Esophagus mucosa (tissue), 1 donor: ENCODE measurements at places on chromosomes 11 and 22. TPM values are rescaled to one million over a fixed set of nuclear protein-coding genes. Genes with fewer than 3 reads are reported as not detected.

OR52H1 gene
- not detected for total RNA-seq

- no peak for ATAC-seq
Observed at GRCh38 chr11:73012121-73012863, 129.8 kb downstream of the FCHSD2 start.

FAM111B gene
- total RNA-seq: 9.6 TPM

CRYBB3 gene
- 0.64 TPM for total RNA-seq

GRCh38 chr22:24812950-24813775 lies 7.2 kb downstream of the SGSM1 start:
- ATAC-seq: no peak
